ENCODE measurements at places on chromosomes 11 and 22.

GRCh38 chr11:116689413-116690127 is 83.2 kb downstream of the BUD13 start:
- no peak for DNase-seq

DNA sequence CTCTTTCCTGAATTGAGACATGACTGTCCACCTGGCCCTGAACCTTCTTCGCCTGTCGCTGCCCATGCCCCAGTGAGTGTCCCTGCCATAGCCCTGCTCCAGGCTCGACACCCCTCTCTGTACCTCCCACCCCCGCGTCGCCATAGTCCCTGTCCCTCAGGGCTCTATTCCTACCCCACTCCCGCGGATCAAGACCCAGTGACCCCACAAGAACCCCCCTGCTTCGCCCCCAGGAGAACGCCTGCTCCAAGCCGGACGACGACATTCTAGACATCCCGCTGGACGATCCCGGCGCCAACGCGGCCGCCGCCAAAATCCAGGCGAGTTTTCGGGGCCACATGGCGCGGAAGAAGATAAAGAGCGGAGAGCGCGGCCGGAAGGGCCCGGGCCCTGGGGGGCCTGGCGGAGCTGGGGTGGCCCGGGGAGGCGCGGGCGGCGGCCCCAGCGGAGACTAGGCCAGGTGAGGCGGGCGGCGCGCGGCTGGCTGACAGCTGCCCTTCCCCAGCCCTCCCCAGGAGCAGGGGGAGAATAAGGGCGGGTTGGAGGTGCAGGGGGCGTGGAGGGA is 5.6 kb downstream of the NRGN start:
- DNase-seq, result no peak

- DNase-seq, result no peak
These were observed 70.6 kb downstream of the PDHX start for GRCh38 chr11:34986883-34987520.

- DNase-seq, result peak; percentile 18
These were observed 106.4 kb downstream of the SERGEF start for GRCh38 chr11:17906436-17906835.

GRCh38 chr22:26432619-26433311 is 3.7 kb downstream of the ASPHD2 start:
- no peak for DNase-seq

GRCh38 chr11:6579681-6580080 is 23.7 kb downstream of the RRP8 start:
- DNase-seq, result no peak

GRCh38 chr11:8808226-8808585 is 102.8 kb upstream of the AKIP1 start:
- no peak for DNase-seq

GRCh38 chr22:20237480-20238440 is 30.4 kb downstream of the RTN4R start:
- DNase-seq, result no peak
